Activated CD4-positive, CD25-positive, alpha-beta regulatory T cell treated with anti-CD3 and anti-CD28 coated beads, Interleukin-2, amount 50 U/mL, for 24 hours (primary cell): ENCODE measurements at places on chromosomes 3 and 15.
A peak's percentile ranks its signal among the peaks of the same experiment; 100 is the strongest.

- ATAC-seq: no peak
These were observed 23.9 kb downstream of the VGLL3 start for GRCh38 chr3:86967062-86967461.

GRCh38 chr3:49867871-49868321, 1.8 kb downstream of the CAMKV start:
- no peak for ATAC-seq

- ATAC-seq: no peak
These were observed 74.9 kb upstream of the PPIB start for GRCh38 chr15:64237677-64238076.

- ATAC-seq: no peak
These were observed 493.9 kb upstream of the KCNMB2 start for GRCh38 chr3:178042376-178042775.

DNA sequence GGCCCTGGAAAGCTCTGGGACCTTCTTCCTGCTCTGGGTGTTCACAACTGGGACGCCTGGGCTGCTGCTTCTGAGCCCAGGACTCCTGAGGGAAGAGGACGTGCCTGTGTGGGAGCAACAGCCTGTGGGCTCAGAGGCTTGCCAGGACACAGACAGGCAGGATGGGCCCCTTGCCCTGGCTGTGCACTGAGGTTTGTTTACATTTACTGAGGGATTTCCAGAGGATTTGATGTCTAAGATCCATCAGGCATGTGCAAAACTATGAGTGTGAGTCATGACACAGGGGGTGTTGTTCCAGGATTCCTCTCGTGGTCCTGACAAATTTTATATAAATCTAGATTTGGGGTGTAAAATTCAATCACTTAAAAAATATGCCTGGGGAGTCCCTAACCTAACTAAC, 10.6 kb downstream of the CCR9 start:
- no peak for ATAC-seq

DNA sequence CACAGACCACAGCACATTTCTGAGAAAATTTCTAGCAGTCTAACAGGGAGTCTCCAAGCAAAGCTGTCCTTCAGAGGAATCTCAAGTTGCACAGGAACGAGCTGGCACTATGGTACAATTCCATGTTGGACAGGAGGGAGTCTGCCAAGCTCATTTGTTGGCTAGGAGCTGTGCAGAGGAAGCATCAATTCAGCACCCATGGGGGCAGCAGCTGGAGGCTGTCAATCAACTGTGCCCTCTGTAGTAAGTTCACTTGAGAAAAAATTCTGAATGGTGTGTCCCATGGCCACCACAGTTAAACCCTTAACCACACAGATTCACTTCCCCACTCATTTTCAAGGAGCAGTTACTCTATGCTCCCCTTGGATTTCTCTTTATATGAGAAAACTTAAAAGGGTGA, 298.5 kb upstream of the PPP2R3A start:
- no peak for ATAC-seq

GRCh38 chr3:132317229-132317948, at the start of gene ACP3:
ACP3 (plus strand) TSS chr3:132317407; CDS start chr3:132317457, 50 bp downstream.
- ATAC-seq: no peak

GRCh38 chr3:14457999-14458398, 55.6 kb downstream of the SLC6A6 start:
- ATAC-seq: no peak

DNA sequence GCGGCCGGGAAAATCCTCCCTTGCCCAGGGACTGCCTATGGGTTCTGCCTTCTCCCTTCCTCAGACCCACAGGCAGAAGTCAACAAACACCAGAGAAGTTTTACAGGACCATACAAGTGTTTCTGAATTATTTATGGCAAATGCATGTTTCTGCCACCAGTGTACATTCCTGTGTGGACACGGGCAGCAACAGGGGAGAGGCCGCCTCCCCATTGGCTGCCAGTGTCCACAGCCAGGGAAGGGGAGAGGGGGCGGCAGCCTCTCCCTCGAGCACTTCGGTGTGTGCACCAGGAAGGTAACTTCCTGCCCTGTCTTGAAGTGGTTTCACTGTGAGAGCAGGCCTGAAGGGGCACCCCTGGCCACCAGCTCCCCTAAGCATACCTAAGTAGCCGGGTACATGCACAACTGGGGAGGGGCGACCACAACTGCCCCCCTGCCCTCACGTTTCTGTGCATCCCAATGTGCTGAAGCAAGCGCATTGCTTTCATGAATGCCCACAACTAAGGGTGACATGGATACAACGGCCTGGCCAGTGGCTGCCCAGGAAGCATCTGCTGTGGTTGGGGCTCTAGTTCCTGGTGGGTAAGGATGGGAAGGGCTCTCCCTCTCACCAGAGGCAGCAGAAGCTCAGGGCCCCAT, 14.8 kb upstream of the SHISA5 start:
- ATAC-seq: no peak

DNA sequence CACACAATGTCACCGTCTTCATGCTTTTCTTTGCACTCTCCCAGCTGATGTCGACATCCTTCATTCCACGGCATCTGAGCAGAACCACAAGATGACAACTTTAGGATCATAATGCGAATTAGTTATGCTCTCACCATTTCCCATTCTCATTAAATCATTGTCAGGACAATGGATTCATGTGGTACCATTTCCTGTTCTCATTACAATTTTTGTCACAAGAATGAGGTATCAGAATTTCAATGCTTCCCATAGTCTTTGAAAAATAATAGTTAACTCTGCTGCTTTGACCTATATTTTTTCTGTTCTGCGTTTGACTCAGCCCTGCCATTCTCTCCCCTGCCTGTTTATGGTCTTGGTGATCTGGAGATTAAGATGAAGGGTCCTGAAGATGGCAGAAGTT, 175.7 kb upstream of the MDFIC2 start:
- no peak for ATAC-seq

DNA sequence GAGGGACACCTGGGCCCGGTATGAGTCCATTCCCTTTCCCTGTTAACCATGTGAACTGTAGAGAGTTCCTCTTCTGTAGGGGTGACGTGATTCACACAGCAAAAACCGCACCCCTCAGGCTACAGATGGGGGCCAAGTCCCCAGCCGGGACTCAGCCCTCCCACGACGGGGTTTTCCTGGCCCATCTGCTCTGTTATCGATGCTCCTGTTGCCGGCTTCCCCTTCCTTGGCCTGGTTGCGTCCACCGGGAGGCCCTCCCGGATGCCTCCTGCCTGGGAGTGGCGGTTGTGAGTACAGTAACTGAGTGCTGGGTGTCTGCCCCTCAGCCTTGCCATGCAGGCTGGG, 817 bp upstream of the PLXNA1 start:
- peak; percentile 49 for ATAC-seq

- no peak for ATAC-seq
These were observed 3.4 kb upstream of the ATP2B2 start for GRCh38 chr3:10508619-10509260.

GRCh38 chr3:112582244-112582874, 20.5 kb downstream of the SLC35A5 start:
- ATAC-seq: no peak

DNA sequence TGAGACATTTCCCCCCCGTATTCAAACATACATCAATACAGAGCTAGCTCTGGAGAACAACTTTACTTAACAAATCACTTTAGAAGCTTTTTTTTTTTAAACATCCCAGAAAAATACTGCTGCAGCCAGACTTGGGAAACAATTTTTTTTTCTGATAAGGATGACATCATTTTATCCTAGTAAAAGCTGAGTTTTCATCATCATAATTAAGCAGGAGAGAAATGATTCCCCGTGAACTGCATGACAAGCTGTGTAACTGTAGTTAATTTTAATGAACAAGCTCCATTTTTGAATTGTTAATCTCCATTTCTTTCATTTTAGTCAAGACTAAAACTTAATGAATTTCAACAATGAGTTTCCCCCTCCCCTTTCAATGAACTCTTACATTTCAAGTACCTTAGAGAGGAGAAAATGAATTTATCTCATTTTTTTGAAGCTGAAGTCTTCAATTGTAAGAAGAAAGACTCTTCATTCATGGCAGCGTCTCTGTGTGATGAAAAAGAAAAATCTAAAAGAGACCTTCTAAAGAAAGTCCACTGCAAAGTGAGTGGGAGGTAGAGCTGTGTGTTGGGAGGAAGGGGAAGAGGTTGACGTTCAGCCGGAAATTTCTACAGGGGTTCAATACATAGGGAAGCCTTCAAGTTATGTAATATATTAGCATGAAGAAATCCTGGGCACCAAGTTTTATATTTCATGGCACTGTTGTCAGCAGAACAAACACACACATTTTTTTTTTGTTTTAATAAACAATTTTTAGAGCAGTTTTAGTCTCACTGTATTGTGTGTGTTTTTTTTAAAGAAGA, 31.7 kb downstream of the HES1 start:
- ATAC-seq: no peak
